ENCODE measurements at places on chromosomes 4 and X. TPM values are rescaled to one million over a fixed set of nuclear protein-coding genes. Genes with fewer than 3 reads are reported as not detected.

The LIAS gene
- total RNA-seq = 8.8 TPM

The XKRX gene
- not detected for total RNA-seq

DNA sequence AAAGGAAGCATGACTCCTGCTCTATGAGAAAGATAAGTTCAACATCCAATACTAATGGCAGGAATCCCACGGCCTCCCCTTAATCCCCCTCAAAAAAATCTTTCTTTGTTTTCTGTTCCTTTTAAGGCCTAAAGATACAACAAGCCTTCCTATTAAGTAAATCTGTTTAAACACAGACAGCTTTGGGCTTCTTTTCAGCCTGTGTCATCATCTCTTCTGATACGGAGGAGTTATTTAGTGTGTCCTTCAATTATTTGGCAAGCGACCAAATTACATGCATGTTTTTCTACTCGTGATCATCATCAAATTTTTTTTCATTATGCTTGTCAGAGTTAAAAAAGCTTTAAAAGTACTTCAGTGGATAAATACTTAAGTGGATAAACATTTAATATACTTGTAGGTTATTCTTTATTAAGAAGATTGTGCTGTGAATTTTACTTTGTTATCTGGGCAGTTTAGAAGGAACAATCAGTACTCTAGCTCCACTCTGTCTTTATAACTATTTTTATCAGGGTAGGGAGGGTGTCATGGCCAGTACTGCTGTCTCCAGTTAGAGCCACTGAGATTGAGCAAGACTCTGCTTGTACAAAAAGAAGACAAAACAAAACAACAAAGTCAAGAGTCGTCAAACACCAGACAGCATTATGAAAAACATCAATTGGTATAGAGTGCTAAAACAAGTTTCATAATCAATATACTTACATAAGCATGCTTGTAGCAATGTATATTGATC, 210.7 kb downstream of the PRR32 start:
- no peaks in the 10 kb centered on the region for H3K36me3 ChIP-seq
- H3K4me1 ChIP-seq = no peaks in the 10 kb centered on the region
- no peak overlapping the region for H3K27ac ChIP-seq
- DNase-seq = no peak
- H3K4me3 ChIP-seq = no peak overlapping the region
- H3K27me3 ChIP-seq = no peaks in the 10 kb centered on the region

GRCh38 chrX:147803948-147804347, 107.8 kb upstream of the FMR1 start:
- H3K4me3 ChIP-seq = no peak overlapping the region
- DNase-seq = no peak
- no peaks in the 10 kb centered on the region for H3K4me1 ChIP-seq
- no peak overlapping the region for H3K27ac ChIP-seq
- H3K36me3 ChIP-seq = no peaks in the 10 kb centered on the region
- H3K27me3 ChIP-seq = no peaks in the 10 kb centered on the region

DNA sequence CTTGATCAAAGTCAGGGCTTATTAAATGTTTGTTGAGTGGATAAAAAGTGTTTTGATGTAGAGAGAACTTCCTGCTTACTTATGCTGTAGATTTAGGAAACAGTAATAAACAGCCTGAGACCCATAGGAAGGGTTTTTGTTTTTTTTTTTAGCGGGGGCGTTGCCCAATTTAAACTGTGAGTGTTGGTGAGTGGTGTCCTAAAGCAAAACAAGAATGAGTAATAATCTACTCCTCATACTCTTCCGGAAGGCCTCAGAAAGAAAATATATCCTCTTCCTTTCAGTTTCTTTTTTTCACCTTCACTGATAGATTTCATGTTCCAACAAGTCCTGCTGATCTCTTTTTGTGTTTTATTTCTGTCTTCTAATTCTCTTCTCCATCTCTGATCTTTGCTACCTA, 104.4 kb upstream of the SCML1 start:
- peak overlapping the region; percentile 87 for H3K27ac ChIP-seq
- H3K4me1 ChIP-seq = peaks cover 14% of the 10 kb centered on the region
- no peaks in the 10 kb centered on the region for H3K27me3 ChIP-seq
- no peaks in the 10 kb centered on the region for H3K36me3 ChIP-seq
- peak overlapping the region; percentile 76 for H3K4me3 ChIP-seq

- H3K27me3 ChIP-seq = no peaks in the 10 kb centered on the region
- no peak for DNase-seq
- no peaks in the 10 kb centered on the region for H3K36me3 ChIP-seq
- no peaks in the 10 kb centered on the region for H3K4me1 ChIP-seq
- no peak overlapping the region for H3K27ac ChIP-seq
Observed at GRCh38 chrX:143437439-143437838, 79.8 kb downstream of the SPANXN3 start.

The ATP8A1 gene
- 0.03 TPM for total RNA-seq

The RHOXF2 gene
- not detected for total RNA-seq

DNA sequence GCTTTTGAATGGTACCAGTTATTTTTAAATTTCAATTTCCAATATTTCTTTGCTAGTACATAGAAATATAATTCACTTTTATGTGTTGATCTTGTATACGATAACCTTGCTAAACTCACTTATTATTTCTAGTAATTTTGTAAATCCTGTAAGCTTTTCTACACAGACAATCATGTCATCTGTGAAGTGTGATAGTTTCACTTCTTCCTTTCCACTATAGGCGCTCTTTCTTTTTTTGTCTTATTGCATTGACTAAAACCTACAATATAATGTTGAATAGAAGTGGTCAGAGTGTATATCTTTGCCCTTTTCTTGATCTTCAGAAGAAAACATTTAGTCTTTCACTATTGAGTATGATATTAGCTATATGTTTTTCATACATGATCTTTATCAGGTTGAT, 76.6 kb downstream of the ZNF182 start:
- no peak for DNase-seq
- H3K27me3 ChIP-seq = peaks cover 3% of the 10 kb centered on the region
- no peaks in the 10 kb centered on the region for H3K4me1 ChIP-seq
- no peak overlapping the region for H3K4me3 ChIP-seq
- H3K36me3 ChIP-seq = no peaks in the 10 kb centered on the region

GRCh38 chr4:179095585-179096221, 1653.5 kb upstream of the AGA start:
- no peaks in the 10 kb centered on the region for H3K36me3 ChIP-seq
- no peaks in the 10 kb centered on the region for H3K27me3 ChIP-seq
- no peak overlapping the region for H3K27ac ChIP-seq
- no peak overlapping the region for H3K4me3 ChIP-seq
- H3K4me1 ChIP-seq = no peaks in the 10 kb centered on the region
- DNase-seq = no peak

Measured in HFFc6 (cell line).